Non-pigmented ciliary epithelial cell (primary cell): ENCODE measurements at places on chromosomes 4 and X.
A peak's percentile ranks its signal among the peaks of the same experiment; 100 is the strongest.

- no peak for DNase-seq
These were observed 18.0 kb downstream of the RPS6KA3 start for GRCh38 chrX:20248592-20249192.

DNA sequence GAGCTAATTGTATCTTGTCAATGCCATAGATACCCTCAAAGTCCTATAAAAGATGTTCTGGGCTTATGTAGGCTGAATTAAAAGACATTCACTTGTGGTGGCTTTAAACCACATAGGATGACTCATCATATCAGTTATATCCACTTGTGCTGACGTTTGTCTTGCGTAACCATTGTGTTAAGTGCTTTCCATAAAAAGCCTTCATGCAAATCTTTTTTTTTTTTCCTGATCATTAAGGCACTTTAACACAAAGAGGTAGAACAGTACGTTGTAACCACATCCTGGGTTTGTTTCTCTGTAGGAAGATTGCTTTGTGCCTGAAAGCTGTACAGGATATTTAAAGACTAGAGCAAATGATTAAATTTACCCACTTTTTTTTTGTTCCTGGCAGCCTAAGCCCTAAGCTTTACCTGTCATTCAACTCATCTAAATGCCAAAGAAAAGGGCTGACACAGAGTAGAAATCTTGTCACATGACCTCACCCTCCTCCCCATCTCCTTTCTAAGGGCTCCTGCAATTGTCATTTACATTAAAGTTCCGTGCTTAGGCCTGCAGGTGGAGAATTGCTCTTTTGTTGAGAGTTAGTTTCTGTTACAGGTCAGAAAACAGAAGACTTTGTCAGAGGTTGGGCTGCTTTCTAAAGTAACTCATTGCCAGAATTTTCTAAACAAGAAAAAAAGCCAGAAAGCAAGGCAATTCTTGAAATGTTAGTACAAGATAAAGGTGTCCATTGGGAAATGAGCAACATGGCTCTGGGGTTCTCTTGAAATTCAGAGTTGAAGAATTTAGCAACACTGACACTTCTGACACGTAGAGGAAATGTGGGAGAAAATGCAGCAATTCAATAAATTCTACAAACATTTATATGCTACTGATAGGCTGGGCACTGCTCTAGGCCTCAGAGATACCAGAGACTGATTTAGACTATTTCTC is 555.6 kb downstream of the PPARGC1A start:
- peak; percentile 81 for DNase-seq

- no peak for DNase-seq
These were observed 529 bp upstream of the CITED1 start for GRCh38 chrX:72306085-72306801.

- peak; percentile 45 for DNase-seq
These were observed 32.3 kb downstream of the ADGRA3 start for GRCh38 chr4:22483551-22483981.

- no peak for DNase-seq
These were observed 1249.4 kb upstream of the DIAPH2 start for GRCh38 chrX:95435198-95435597.

- no peak for DNase-seq
These were observed 961 bp upstream of the MBNL3 start for GRCh38 chrX:132489578-132490419.

GRCh38 chr4:68673143-68673542 is 2.7 kb upstream of the UGT2B15 start:
- DNase-seq = no peak

DNA sequence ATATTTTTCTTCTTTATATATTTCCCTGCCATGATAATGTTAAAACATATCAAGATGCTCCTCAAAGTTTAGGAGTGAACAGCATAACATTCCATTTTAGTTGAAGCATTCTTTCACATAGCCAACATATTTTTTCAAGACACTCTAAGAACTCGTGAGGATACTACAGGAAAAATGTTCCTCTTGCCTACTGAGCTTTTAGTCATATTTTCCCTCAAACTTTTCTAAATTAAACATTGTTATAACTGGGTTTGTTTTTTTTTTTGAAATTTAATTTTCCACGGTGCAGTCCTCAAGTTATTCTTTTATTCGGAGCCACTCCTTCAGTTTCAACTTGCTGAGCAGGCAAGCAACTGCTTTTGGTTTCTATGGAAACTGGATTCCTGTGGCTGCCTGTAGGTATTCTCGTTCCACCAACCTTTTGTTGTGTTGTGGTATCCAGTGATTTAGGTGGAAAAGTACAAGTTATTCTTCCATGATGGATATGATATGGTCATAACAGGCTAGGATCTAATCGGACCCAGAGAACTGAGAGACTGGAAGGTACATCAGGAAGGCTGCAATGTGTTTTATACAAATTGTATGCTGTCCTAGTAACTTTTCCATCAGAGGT is 248.0 kb downstream of the TRIML1 start:
- no peak for DNase-seq

- peak; percentile 64 for DNase-seq
These were observed 398.2 kb upstream of the DIPK2B start for GRCh38 chrX:45598861-45599260.

GRCh38 chr4:124863040-124863545 is 150.6 kb upstream of the ANKRD50 start:
- no peak for DNase-seq

DNA sequence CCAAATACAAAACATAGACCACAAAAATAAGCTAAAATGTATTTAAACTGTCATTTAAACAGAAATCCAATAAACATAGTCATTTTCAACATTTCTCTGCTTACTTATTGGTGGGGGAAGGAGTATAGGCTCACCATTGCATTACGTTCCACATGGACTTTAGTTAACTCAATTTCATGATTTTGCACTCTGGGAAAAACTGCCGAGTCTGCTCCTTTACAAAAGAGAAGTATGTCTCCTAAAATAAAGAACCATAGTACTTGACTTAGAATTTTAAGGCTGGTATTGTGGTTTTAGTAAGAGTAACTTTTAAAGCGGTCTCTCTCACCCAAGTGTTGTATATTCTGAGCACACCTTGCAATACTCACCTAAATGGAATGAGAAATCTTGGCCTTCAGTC is 75.1 kb upstream of the MCF2 start:
- no peak for DNase-seq

DNA sequence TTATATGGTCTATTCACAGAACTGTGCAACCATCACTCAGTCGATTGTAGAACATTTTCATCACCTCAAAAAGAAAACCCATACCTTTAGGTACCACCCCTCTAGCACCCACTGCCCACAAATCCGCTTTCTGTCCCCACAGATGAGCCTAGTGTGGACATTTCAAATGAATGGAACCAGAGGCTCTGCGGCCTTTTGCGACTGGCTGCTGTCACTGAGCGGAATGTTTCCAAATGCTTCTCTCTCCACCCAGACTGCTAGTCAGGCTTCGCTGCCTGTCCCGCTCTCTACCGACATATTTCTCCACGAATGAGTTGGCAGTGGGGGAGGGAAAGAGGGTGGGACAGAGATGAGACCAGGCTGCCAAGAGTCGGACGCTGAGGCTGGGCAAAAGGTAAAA is 1.7 kb upstream of the BGN start:
- no peak for DNase-seq

- peak; percentile 27 for DNase-seq
These were observed 71.3 kb upstream of the ENOX2 start for GRCh38 chrX:130974323-130974722.

GRCh38 chr4:52290466-52290865 is 239.4 kb downstream of the SPATA18 start:
- DNase-seq = no peak

GRCh38 chr4:65973186-65973585 is 302.9 kb upstream of the EPHA5 start:
- DNase-seq = no peak

GRCh38 chr4:24482871-24483270 is 101.5 kb downstream of the DHX15 start:
- DNase-seq = no peak

DNA sequence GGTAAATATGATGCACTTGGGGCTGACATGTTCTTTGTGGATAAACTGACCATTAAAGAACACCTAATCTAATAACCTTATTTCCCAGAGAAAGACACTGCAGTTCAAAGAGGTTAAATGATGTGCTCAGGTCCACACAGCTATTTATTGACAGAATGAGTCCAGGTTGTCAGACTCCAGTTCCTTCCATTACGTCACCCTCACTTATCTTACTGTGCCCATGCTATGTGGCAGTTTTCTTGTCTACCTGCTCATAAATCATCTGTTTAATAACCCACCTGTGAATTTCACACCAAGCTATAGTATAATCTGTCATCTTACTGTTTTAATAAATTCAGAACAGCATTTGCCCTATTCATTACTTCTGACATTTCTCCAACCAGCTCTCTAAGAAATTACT is 36.7 kb downstream of the QRFPR start:
- DNase-seq = no peak

DNA sequence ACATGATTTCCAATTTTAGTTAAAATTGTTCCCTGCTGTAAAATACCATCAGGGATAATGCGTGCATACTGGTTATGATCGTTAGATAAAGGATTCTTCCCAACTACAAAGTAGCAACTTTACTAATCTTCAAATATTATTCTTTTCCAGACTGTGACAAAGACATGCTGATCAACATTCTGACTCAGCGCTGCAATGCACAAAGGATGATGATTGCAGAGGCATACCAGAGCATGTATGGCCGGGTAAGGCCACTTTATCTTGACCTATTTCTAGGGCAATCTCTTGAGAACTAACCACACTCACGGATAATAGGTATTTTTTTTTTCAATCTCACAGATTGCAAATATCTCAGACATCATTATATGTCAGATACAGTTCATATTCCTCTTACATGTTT is 47.0 kb downstream of the ANXA10 start:
- DNase-seq = peak; percentile 70

- DNase-seq = no peak
These were observed 60.3 kb upstream of the DIPK2B start for GRCh38 chrX:45261005-45261404.

DNA sequence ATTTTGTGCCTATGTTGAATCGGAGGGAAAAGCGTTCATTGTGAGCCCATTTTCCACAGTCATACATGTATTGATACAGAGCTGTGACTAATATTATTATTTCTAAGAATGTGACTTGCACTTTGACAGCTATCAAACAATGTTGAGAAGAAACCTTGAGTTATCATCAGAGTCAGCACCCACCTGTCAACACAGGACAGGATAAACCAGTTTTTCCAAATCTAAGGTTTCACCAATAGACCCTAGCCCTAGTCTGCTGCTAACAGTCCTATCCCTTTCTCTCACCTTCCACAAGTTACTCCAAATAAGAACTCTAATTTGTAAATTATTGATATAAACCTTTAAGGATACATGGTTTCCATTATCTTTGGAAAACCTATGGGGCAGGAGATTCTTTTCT is 47.7 kb upstream of the DHX15 start:
- no peak for DNase-seq
